T-helper 9 cell (primary cell): ENCODE measurements at places on chromosomes 12 and 14.

DNA sequence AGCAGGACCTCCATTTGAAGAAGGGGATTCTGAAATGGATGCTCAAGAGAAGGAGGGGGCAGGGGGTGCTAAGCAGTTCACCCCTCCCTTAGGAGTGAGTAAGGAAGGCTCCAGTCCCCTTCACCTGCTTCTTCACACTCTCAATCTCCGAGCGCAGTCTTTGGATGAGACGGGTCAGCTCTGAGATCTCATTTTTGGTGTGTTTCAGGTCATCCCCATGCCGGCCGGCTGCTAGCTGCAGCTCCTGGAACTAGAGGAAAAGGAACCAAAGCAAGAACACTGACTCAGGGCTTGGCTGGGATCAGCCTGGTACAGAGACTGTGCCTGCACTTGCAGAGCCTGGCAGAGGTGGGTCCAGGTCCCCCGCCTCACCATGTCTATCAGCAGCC lies 7.3 kb downstream of the KRT73 start:
- DNase-seq = no peak

DNA sequence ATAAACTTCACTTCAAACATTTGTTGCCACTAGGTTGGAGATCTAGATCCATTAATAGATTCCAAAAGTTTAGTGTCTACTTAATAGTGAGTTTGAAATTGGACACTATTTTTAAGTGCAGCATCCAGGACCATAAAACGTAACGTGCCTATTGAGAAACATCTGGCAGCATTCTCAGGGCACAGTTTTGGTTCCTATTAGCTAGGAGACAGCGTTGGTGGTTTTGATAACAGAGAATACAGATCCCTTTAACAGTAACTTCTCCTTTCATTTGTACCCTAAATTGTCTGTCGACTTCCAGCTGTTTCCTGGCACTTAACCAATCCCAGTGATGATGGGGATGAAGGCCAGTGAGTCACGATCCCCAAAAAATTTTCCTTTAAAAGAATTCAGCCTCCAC lies 25.8 kb downstream of the KCNK10 start:
- DNase-seq = no peak

GRCh38 chr14:86057018-86057667 lies 527.2 kb downstream of the FLRT2 start:
- peak; percentile 3 for DNase-seq

GRCh38 chr12:24759155-24759554 lies 189.7 kb downstream of the BCAT1 start:
- DNase-seq = no peak

- no peak for DNase-seq
Observed at GRCh38 chr12:42296503-42297109, 29.3 kb downstream of the ZCRB1 start.

- DNase-seq = no peak
Observed at GRCh38 chr14:41606282-41606531, 469 bp upstream of the LRFN5 start.

DNA sequence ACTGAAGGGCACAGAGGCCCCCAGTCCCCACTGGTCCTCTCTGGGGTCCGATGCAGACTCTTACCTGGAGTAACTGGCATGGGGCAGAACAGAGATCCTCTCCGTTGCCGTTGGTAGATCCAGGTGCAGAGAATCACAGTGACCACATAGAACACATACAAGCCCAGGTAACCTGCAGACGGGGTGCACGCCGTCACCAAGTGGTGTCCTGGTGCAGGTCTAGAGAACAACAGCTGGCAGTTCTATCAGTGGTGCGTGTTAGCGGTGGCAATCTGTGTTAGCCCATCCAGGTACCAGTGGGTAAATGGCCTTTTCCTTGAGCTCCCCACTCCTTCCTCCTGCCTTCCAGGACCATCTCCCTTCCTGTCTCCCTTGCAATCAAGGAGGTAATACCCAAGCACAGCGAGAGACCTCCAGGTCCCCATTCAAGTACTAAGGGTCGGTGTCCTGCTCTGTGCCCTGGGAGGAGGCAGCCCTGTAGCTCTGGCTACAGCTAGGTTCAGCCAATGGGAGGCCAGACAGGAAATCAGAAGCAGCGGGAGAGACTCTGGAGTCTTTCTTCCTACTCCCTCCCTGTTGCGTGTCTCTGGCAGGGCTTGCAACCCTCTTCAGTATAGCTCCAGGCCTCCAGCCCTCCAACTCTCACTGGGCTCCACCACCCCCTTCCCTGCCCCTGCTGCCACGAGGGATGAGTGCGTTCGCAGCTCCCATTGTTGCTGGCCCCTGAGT lies 15.8 kb downstream of the SLC8B1 start:
- no peak for DNase-seq

GRCh38 chr12:130993759-130994670 lies 40.3 kb downstream of the ADGRD1 start:
- DNase-seq = no peak

DNA sequence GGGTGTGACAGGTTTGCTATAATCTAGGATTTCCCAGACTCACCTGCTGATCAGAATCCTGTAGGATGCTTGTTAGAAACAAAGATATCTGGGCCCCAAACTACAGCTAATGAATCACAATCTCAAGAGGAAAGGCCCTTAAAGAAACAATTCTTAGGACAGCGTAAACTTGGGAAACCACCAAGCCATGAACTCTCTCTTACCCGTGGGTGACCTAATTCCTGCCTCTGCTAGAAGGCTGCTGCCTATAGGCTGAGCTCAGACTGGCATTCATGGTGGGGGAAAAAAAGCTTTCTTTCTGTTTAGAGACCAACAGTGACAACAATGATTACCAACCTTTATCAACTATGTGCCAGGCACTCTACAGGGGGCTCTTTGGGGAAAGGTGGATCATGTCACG lies 213.9 kb upstream of the FKBP4 start:
- DNase-seq = no peak

DNA sequence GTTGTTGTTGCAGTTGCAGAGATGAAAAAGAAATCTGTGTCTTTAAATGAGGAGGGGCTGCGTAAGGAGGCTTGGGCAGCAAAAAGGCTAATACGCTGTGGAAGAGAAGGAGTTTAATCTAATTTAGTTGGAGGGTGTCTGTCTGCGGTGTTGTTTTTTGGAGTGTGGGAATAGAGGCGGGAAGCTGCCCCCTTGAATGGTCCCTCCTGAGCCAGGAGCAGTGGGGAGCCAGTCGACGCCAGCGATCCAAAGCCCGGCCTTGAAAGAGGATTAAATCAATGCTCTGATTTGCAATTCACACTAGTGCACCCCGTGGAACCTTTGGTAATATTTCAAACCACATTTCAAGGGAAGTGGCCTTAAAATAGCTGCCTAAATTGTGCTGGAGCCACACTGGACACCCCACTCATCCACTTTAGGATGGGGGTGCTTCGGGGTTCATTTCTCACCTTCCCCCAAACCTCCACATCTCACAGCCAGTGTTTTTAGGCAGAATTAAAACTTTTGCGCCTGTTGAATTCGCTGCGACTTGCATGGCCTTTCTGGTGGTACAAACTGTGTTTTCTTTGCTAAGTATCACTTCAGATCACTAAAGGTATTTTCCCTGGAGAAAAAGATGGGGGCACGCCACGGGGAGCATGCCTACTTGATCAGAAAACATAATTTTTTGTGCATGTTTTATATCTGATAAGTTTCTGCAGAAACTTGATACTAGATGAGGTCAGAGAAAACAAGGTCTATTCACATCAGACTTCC lies 4.1 kb upstream of the FZD10 start:
- no peak for DNase-seq

- no peak for DNase-seq
Observed at GRCh38 chr14:22583994-22584393, 5.0 kb downstream of the DAD1 start.
